GM04504 (cell line): ENCODE measurements at places on chromosomes 2 and 18.

DNA sequence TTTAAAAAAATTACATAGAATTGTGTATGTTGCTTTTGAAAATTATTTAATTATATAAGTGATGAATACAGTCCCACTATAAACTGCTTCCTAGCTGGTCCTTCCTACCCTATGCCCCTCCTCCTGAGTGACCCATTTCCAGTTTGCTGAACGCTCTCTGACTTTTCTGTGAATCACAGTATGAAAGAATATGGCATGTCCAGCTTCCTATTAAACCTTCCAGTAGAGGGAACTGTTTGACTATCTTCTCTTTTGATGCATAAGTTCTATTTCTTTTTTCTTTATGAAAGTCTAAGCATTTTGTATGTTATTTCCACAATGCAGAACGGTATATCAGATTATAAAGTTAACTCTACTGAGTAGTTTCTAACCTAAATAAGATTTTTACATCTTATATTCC, 41.3 kb downstream of the PSMG2 start:
- DNase-seq, result peak; percentile 43

DNA sequence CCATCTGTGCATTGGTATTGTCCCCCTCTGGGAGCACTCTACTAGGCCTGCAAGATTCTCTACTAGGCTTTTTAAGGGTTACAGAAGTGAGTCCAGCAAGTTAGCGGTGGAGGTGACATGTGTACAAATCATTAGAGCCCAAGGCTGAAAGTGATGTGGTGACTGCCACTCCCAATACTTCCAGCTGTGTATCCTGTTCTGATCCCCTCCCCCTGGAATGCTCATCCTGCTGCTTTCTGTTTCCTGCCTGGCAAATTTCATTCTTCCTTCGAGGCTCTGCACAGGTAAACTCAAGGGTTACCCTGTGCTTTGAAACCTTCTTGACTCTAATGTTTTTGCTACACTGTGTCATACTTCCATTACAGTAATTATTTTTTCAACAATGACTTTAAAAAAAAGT, 258.5 kb upstream of the REV1 start:
- no peak for DNase-seq

- DNase-seq, result peak; percentile 83
Measured at GRCh38 chr2:38233231-38233983, 143.7 kb downstream of the ATL2 start.

DNA sequence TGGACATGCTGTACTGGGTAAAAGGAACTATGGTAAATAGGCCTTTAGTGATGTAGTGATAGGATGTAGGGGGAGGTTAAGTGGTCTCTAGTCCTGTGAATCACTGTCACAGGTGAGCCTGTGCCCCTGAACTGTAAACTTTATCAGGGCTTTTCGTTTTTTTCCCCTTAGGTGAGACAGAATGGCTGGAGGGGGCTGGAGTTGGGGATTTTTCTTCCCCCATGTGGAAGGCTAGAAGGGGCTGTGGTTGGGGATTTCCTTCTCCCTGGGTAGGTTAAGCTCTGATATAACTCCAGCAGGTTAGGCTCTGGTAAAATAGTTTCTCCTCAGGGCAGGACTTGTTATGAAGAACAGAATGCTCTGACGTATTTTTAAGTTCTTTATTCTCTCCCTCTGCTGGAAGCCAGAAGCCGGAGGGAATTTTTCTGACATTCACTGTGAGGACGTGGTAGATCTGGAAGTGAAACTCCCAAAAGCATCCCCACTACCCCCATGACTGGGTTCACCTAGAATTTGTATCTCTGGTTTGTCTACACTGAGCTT, 28.5 kb downstream of the PIKFYVE start:
- DNase-seq, result no peak

GRCh38 chr2:60456115-60456770, 97.2 kb downstream of the BCL11A start:
- no peak for DNase-seq

DNA sequence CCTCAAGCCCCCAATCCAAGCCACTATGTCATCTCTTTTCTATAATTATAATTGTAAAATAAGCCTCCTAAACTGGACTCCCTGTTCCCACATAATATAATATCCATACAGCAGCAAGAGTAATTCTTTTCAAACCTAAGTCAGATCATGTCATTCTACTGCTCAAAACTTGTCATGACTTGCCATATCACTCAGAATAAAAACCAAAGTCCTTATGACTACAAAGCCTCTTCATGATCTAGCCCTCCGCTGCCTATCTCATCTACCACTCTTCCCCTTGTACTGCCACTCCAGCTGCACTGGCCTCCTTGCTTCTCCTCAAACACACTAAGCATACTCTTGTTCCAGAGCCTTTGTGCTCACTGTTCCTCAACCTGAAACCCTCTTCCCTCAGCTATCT, 69.9 kb downstream of the MEMO1 start:
- no peak for DNase-seq

DNA sequence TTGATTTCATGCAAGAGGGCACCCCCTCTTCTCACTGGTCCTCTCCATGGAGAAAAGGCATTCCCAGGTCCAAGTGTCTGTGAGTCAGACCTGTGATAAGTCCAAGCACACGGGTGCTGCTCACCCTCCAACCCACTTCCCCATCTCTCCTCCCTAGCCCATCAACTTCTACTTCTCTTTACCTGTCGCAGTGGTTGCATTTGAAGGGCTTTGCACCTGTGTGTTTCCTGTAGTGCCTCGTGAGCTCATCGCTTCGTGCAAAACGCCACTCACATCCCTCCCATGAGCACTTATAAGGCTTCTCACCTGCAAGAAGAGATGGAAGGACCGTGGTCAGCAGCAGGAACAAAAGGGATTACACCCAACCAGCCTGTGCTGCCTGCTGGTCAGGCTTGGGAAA, 77.5 kb downstream of the KLF7 start:
- no peak for DNase-seq

DNA sequence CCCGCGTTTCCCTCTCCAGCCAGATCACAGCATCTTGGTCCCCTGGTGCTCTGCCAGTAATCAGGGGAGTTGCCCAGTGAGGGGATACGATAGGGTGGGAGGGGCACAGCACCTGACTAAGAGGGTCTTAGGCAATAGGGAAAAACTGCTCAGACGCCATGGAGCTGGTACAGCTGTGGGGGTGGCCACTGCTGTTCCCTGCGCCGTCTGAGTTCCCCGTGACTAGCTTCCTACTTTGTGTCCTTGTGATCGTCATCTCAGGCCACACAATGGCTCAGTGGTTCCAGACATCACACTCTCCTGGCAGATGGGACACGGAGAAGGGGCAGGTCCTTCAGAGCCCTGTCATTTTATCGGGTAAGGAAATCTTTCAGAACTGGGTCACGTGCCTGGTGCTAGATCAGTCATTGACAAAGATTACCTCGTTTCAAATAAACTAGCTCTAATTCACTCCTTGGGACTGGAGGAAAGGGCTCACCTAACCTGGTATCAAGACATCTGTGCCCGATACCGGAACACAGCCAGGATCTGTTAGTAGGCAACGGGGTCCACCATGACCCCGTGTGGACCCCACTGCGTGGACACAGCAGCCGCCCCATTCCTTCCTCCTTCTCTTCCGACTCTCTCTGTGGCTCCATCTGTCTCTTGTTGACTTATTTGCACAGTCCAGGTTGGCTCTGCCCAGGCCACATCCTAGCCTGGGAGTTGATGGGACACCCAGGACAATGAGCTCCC, 101.6 kb downstream of the PTGR3 start:
- DNase-seq, result no peak

DNA sequence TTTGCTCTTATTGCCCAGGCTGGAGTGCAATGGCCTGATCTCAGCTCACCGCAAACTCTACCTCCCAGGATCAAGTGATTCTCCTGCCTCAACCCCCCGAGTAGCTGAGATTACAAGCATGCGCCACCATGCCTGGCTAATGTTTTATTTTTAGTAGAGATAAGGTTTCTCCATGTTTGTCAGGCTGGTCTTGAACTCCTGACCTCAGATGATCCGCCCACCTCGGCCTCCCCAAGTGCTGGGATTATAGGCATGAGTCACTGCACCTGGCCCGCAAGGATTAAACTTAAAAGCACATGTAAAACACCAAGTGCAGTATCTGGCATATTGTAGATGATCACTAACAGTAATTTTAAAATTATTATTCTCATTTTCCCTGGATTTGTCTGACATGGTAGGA, 72.9 kb downstream of the C1QL2 start:
- no peak for DNase-seq

GRCh38 chr2:212428681-212429478, 109.7 kb downstream of the ERBB4 start:
- no peak for DNase-seq

GRCh38 chr2:99878581-99879350, 263.6 kb downstream of the AFF3 start:
- no peak for DNase-seq

GRCh38 chr2:46535360-46535759, 56.0 kb downstream of the TMEM247 start:
- DNase-seq, result no peak

GRCh38 chr2:170369894-170370293, 191.9 kb downstream of the MYO3B start:
- no peak for DNase-seq

DNA sequence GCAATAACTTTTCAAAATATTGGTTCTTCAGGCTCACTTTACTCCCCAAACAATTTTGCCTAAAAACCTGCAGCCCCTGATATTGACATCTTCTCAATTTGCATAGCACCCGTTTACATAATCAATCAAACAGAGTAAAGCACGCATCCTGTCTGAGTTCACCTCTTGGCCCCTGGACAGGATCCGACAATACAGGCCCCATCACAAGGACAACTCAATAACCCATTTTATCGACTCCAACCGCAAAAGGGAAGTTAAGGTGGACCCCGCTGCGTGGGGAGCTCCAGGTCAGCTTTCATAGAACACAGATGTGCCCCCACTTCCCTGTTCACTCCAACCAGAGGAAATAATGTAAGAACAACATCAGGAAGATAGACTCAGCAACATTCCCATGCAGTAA, 44.7 kb downstream of the TTC32 start:
- no peak for DNase-seq

DNA sequence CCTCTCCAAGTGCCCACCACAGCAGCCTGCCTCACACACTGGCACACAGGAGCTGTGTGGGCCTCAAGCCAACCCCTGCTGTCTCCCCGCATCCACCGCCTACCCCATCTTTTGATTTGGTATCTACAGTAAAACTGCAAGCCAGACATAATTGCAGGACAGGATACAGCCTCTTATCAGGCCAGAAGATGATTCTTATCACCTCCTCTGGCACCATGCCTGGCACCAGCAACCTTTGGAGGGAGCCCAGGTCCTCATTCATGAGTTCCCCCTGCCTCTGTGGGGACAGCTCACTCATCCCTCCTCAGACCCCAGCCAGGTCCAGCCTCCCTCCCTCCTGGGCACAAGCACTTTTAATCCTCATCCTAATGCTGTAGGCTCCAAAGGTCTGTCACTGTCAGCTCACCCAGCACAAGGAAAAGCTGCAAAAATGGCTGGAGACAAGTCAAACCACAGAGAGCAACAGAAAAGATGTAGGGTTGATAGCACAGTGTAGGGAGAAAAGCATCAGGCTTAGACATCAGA, 9.7 kb downstream of the RAB11FIP5 start:
- DNase-seq, result no peak

- no peak for DNase-seq
Measured at GRCh38 chr2:234231460-234231859, 181.0 kb downstream of the SPP2 start.

DNA sequence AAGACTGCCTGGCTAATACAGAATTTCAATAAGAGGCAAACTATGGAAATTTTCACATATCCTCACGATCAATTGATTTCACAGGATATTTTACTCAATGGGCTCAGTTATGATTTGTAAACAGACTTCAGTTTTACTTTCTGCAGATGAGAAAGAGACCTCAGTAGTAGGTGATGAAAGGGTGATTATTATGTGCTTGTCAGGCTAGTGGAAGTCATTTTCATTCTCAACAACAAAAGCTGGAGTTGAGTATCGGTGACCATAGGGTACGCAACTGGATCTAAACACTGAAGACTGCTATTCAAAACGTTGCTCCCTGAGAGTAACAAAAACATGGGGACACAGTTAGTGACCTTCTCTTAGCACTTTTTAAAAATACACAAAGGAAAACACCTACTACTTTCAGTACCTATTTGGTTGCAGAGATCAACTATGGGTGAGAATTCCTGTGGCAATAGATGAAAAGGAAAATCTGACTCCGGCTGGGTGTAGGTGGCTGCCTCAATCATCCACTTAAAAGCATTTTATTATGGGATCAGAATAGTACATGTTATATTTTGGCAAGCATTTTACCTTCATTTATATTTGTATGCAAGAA, 126.2 kb upstream of the VRK2 start:
- no peak for DNase-seq

- DNase-seq, result no peak
Measured at GRCh38 chr2:168915441-168916330, 14.6 kb downstream of the G6PC2 start.

GRCh38 chr2:43408407-43409160, 182.2 kb upstream of the ZFP36L2 start:
- DNase-seq, result no peak

DNA sequence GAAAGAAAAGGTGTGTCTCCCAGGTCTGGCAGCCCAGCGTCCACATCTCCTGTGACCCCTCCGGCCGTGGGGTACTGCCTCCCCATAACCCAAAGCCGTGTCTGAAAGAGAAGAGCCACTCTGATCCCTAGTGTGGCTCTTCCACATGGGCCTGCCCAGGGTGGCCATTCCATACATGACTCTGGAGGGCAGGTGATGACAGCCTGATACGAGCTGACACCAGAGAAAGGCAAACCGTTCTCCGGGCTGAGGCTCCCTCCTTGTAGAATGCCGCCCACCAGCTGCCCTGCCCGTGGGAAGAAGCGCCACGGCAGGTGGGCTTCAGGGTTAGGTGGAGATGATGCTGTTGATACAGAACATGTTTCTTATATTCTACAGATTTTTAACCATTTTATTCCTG, 451.6 kb upstream of the SALL3 start:
- no peak for DNase-seq

DNA sequence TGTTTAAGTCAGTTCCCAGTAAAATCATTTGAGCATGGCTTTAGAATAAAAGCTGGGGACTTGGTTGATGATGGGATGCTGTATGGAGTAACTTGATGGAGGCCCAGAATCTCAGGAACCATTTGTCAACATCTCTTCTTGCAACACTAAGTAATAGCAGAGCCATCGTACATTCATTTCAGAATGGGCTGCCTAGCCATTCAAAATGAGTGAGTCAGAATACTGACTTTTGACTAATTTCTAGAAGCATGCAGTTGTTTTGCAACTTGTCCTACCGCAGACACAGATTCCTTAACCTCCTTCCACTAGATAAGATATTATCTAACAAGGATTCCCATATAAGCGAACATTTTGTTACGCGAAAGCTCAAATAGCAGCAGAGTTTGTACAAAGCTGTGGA, 229.5 kb downstream of the CNTNAP5 start:
- DNase-seq, result peak; percentile 54

GRCh38 chr2:199431746-199432213, 26.0 kb downstream of the SATB2 start:
- DNase-seq, result no peak

- no peak for DNase-seq
Measured at GRCh38 chr2:62334009-62334408, 138.1 kb downstream of the B3GNT2 start.

GRCh38 chr2:217731805-217732204, 271.0 kb downstream of the TNS1 start:
- no peak for DNase-seq

GRCh38 chr2:75379476-75380210, 180.3 kb upstream of the TACR1 start:
- no peak for DNase-seq
